ENCODE measurements at places on chromosomes 2 and 18.

DNA sequence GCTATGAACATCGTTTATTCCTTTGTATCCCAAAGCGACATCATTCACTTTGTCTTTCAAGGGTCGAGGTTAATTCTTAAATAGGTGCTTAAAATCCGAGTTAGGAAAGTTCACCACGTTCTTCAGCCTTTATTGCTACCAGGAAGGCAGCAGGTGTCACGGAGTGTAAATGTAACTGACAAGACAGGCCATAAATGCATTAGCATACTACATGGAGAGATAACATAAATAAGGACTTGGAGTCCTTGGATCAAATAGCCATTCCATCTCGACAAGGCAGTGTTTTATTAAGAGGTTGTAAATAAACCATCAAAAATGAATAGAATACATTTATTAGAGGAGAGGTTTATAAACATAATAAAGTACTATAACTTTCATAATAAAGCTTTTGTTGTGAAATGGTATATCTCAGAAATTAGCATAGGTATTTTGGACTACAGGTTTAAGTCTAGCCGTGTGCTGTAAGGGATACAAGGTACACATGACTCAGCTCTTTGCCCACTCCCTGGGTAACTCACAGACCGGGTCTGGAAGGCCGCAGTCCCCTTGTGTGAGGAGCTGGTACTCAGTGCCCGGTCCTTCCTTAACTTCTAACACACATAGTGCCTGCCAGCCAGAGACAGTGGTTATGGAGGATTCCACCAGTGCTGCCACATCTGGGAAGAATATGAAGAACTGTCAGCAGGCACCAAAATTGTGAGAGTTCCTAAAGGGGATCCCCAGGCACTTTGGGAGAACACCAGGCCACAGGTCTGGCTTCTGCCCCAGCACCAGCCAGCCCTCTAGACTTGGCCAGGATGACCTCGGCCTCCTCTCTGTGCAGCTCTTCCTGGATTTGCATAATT is 29.4 kb downstream of the CAPN13 start:
- DNase-seq, result no peak

GRCh38 chr2:65688141-65688886 is 255.9 kb upstream of the SPRED2 start:
- no peak for DNase-seq

GRCh38 chr2:74399785-74400184 is 19.7 kb upstream of the DCTN1 start:
- peak; percentile 14 for DNase-seq

DNA sequence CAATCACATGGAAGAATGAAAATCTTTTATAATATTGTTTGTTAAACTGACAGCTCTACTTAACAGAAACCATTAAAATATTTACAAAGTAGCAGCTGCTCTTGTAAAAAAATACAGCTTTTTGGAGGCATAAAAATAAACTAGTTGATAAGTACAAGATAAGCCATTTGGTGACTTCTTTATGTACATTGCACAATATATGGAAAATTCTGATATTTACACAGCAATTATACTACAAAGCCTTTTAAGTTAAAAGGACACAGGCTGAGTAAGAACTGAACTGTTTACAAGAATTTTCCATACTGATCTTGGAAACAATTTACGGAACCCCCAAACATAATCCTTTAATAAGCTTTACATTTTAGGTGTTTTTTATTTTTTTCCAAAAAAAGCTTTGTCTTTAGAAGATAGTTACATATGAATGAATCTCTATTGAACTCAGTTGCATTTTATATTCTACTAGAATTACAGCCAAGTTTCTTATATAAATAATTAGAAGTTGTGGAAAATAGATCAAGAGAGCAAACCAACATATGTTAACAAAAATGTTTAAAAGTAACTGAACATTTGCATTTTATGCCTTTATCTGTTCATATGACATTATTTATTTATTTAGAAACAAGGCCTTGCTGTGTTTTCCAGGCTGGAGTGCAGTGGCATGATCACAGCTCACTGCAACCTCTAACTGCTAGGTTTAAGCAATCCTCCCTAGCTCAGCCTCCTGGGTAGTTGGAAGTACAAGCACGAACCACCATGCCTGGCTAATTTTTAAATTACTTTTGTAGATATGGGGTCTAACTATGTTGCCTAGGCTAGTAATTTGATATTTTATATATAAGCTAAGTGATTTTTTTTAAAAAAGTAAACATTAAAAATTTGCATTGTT is 142.5 kb downstream of the OTX1 start:
- no peak for DNase-seq

DNA sequence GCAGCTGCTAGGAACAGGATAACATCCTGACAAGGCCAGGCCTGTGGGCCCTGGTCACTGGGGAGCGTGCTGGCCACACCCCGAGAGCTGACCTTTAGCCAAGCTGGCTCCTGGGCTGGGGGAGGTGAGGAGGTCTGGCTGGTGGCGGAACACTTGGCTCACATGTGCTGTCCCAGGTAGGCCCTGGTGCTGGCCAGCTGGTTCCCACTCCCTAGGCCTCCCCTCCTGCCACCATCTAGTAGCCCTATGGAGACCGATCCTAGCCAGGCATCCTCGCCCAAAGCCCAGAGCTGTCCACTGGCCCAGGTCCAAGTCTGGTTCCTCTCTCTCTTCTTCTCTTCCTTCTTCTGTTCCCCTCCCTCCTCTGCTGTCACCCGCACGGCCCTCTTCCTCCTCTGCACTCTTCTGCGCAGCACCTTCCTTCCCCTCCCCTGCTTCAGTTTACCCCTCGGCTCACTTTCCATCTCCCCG is 52.4 kb downstream of the TNS1 start:
- no peak for DNase-seq

DNA sequence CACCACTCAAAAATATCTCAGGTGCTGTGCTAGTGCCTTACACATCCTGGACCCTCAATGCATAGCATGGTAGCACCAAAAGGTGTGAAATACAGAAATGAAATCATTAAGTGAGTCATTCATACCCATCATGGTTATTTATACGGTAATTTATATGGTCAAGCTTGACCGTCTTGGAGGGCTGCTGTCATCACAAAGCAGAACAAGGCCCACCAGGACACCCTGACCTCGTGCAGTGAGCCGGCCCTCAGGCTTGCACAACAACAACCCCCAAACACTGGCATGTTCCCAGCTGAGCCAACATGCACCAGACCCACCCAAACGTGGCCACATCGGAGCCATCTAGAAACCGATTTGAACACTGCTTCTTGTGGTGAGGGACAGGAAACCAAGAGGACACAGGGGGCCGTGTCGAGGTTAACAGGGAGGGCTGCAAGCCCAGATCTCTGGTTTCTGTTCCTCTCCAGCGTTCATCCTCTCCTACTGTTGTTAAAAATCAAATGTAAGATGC is 378.5 kb upstream of the ID2 start:
- no peak for DNase-seq

DNA sequence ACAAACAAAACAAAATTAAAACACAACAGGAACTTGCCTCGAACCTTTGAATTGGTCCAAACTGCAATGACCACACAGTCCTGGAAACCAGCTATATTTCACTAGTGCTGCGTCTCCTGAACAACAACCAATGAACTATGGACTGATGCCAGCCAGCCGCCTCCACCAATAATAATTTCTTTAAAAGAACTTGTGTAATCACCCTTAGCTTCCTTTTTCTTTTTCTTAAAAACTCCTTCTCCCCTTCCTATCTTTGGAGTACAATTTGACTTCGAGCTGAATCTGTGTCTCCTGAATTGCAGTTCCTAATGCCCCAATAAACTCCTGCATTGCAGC is 1.6 kb upstream of the CXXC1 start:
- DNase-seq, result no peak

GRCh38 chr2:207993151-207993763 is 32.1 kb downstream of the PLEKHM3 start:
- DNase-seq, result no peak

GRCh38 chr2:235968155-235968554 is 200.0 kb downstream of the GBX2 start:
- DNase-seq, result no peak

DNA sequence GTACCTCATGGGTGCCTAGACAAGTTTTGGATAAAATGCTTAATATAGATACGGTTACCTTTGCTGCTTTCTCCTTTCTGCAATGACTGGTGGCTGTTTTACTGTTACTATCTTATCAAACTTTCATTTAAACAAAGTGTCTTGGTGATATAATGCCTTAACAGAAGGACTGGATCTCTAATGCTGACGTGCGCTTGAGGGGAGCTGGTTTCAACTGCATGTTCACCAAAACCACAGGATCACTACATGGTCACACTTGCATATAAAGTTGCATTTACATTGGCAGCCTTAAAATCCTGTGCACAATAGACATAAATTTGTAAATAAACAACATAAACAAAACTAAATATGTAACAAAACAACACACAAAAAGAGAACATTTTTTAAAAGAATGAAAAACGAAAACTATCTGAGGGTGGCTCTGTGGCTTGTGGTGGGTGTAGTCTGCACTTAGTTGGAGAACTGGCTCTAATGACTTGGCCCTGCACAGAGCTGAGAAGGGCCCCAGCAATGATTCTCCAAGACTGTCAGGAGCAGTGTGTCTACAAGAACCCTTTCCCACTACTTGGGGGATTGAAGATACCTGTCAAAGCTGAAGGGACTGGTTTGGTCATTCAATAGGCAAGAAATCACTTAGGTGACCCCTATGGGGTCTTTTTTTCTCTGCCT is 135.5 kb downstream of the UXS1 start:
- DNase-seq, result no peak

- no peak for DNase-seq
These were observed 178.1 kb downstream of the FAM210A start for GRCh38 chr18:13548106-13548819.

DNA sequence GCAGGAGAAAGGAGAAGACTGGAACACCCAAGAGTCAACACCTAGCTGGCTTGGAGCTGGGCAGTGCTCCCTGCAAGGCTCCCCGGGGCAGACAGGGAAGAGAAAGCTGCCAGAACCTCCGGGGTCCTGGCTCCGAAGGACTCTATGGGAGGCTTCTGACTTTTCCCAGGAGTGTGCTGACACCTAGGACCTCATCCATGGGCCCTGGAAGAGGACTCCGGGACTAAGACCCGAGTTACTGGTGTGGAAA is 37.8 kb upstream of the ATP6V1B1 start:
- DNase-seq, result no peak

DNA sequence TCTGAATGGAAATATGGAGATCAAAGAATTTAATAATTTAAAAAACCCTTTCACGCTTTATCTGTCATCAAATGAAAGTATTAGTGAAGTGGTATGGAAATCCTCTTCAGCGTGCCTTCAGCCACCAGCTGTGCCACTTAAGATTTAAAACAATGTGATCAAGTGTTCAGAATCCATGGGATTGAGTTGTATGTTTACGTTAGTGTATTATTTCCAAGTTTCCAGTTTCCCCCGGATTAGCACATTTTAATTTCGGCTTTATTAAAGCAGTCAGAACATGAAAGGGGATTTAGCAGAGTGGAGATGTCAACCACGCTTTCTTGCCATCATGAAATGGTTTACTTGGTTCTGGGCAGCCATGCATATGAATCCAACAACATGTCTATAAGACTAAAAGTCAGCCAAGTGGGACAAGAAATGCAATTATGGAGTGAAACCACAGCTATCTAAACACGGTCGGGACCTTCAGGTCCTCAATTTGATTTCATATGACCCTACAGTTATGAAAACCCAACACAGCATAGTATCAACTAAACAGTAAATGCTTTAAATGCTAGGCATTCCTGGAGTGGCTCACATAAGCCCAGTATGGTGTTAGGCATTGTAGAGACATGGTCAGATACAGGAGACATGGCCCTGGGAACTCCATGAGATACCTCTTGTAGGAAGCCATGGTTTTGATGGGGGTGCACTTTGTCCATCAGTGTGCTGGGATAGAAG is 224.9 kb upstream of the EPAS1 start:
- DNase-seq, result no peak

DNA sequence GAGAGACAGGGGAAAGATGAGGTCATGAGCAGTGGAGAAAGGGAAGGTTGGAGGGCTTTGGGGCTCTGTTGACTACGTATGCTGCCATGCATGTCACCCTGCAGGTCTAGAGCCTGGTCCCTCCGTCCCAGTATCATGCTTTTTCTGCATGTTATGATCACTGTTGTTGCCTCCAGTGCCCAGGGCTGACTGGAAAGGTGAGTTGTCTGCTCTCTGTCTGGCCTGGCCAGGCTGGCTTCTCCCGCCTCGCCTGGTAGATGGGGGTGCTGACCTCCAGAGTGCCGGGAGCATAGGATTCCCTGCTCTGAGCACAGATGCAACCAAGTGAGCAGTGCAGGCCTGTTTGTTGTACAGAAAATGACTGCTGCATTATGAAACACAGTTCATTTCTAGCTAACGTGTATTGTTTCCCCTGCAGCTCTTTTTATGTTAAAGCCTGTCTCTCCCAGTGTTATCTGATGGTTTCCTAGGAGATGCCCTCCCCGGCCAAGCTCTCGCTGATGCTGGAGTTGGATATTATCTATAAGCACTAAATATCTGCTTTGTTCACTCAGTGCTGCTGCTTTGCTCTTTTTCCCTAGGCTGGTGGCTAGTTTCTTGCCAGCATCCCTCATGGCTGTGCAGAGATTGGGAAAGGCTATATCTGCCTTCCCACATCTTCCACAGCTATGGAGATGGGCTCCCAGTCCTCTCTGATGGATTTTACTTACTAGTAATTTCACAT is 158.2 kb downstream of the TDRD15 start:
- no peak for DNase-seq

DNA sequence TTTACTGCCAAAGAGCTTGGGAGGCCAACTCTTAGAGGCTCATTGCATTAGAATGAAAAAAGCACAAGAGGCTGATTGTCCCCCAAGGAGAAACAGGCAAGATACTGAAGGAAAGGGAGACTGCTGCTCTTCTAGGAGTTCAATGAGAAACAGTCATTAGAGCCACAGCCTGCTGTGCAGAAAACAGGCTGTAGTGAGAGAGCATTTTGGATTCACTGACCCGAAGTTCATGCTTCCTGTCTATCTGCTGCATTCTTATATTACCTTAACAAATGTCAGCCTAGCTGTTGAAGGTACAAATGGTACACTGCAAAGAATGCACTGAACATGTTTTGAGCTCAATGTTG is 423.3 kb downstream of the SETBP1 start:
- DNase-seq, result no peak

GRCh38 chr2:232386740-232387450 is 8.3 kb downstream of the ALPP start:
- DNase-seq, result no peak

DNA sequence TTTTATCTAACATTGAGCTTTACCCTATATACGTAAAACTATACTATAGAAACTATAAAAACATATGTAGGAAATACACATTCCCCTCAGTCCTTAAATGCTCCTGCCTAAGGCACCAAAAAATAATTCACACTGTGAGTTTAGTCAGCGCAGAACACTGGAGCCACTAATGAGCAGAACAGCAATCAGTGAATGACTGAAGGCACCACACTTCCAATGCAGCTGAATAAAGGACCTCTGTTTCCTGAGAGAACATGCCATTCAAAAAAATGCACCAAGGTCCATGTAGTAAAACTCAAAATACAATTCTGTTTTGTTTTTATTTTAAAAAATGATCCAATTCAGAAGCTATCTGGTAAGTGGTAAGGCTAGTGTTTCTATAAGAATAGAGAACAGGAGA is 1280.6 kb upstream of the NRXN1 start:
- DNase-seq, result no peak

GRCh38 chr18:66553824-66554223 is 50.1 kb downstream of the CDH19 start:
- DNase-seq, result no peak

- DNase-seq, result no peak
These were observed 142.4 kb downstream of the CCBE1 start for GRCh38 chr18:59554796-59555335.
